Mesothelial cell of epicardium (in vitro differentiated cells): ENCODE measurements at places on chromosomes 6 and 20. TPM values are rescaled to one million over a fixed set of nuclear protein-coding genes. Genes with fewer than 3 reads are reported as not detected.

Gene FGD2
- total RNA-seq = not detected in 3 replicates

Gene BPIFB4
- not detected in 3 replicates for total RNA-seq

DNA sequence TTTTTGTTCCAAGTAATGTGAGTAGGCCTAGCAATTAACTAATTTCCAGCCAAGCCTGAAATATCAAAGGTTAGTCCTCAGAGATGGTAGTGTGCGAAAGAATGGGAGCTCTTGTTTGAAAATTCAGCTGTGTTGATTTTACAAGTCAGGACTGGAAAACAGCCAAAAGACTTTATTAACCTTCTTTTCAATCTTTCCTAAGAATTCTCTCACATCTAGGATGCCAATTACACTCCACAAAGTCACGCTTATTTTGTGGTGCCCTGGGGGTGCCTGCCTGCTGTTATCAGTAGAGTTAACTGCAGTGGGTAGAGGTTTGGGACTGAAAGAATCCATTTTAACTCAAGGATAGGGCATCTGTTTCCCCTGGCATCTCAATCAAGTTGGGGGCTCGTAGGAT is 30.7 kb upstream of the MAP3K4 start:
- H3K27me3 ChIP-seq = peaks cover 2% of the 10 kb centered on the region
- no peak overlapping the region for H3K4me3 ChIP-seq
- H3K4me1 ChIP-seq = peaks cover 11% of the 10 kb centered on the region

- H3K4me1 ChIP-seq = peaks cover 6% of the 10 kb centered on the region
- H3K36me3 ChIP-seq = no peaks in the 10 kb centered on the region
- H3K4me3 ChIP-seq = no peak overlapping the region
- H3K27me3 ChIP-seq = no peaks in the 10 kb centered on the region
These were observed 433.7 kb upstream of the HSF2 start for GRCh38 chr6:121965739-121966138.

DNA sequence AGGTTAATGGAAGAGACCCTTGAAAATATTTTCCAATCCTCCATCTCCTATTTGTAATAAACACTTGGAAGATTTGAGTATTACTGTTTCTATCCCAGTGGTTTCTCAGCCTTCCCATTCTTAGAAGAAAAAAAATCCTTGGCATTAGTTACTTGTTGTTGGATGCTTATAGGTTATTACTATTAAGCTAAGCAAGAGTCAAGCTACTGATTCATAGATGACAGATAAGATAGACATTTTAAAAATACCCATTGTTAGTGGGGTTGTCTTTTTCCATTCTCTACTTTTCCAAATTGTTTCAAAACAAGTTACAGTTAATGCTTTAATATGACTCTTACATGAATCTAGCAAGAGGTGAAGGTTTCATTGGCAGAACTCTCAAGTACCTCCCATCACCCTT is 158.5 kb downstream of the HIVEP2 start:
- H3K4me1 ChIP-seq = no peaks in the 10 kb centered on the region
- no peaks in the 10 kb centered on the region for H3K36me3 ChIP-seq
- no peaks in the 10 kb centered on the region for H3K27me3 ChIP-seq

DNA sequence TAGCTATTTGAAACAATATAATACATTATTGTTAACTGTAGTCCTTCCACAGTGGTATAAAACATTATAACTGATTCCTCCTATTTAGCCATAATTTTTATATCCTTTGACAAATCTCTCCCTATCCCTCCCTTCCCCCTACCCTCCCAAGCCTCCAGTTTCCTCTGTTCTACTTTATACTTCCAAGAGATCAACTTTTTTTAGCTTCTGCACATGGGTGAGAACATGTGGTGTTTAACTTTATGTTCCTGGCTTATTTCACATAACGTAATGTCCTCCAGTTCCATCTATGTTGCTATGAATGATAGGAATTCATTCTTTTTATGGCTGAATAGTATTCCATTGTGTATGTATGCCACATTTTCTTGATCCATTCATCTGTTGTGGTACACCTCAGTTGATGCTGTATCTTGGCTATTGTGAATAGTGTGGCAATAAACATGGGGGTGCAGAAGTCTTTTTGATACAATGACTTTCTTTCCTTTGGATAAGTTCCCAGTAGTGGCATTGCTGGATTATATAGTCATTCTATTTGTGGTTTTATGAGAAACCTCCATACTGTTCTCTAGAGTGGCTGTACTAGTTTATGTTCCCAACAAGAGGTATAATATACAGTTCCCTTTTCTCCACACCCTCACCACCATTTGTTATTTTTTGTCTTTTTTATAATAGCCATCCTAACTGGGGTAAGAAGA is 205.0 kb downstream of the KCNQ5 start:
- H3K27ac ChIP-seq = no peak overlapping the region
- no peaks in the 10 kb centered on the region for H3K4me1 ChIP-seq
- no peaks in the 10 kb centered on the region for H3K27me3 ChIP-seq
- DNase-seq = no peak
- no peaks in the 10 kb centered on the region for H3K36me3 ChIP-seq

DNA sequence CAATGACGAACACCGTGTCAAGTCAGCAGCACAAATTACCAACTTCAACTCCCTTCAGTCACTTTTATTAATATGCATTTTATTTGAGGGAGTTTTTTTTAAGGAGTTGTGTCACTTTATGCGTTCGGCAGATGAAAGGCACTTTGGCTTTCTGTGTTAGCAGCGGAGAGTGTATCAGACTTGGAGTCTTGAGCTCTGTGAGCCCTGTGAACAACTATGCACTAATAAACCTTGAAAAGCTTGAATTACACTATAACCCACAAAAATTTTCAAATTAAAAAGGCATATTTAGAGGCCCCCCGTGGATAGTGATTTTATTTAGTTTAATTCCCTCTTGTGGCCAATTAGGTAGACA is 335.3 kb upstream of the NT5E start:
- H3K4me1 ChIP-seq = peaks cover 9% of the 10 kb centered on the region
- H3K27me3 ChIP-seq = no peaks in the 10 kb centered on the region
- no peaks in the 10 kb centered on the region for H3K36me3 ChIP-seq
- no peak for DNase-seq

- no peak overlapping the region for H3K27ac ChIP-seq
- no peaks in the 10 kb centered on the region for H3K27me3 ChIP-seq
- peaks cover 14% of the 10 kb centered on the region for H3K4me1 ChIP-seq
- H3K36me3 ChIP-seq = no peaks in the 10 kb centered on the region
These were observed 26.1 kb downstream of the CGA start for GRCh38 chr6:87068795-87069194.

Gene TFAP2D
- total RNA-seq = not detected in 3 replicates

Gene SMPD2
- 9.8 to 11.9 TPM (median 10.4 TPM) in 3 replicates for total RNA-seq

GRCh38 chr6:55494411-55494810 is 84.6 kb downstream of the HMGCLL1 start:
- no peaks in the 10 kb centered on the region for H3K27me3 ChIP-seq
- no peak overlapping the region for H3K27ac ChIP-seq
- DNase-seq = no peak
- H3K36me3 ChIP-seq = no peaks in the 10 kb centered on the region

GRCh38 chr20:22815603-22816315 is 219.4 kb upstream of the SSTR4 start:
- DNase-seq = no peak
- peaks cover 36% of the 10 kb centered on the region for H3K27me3 ChIP-seq
- no peak overlapping the region for H3K4me3 ChIP-seq
- H3K27ac ChIP-seq = no peak overlapping the region

GRCh38 chr6:3389390-3390167 is 67.3 kb downstream of the SLC22A23 start:
- peaks cover 7% of the 10 kb centered on the region for H3K4me1 ChIP-seq
- H3K4me3 ChIP-seq = no peak overlapping the region
- no peak for DNase-seq
- H3K27me3 ChIP-seq = no peaks in the 10 kb centered on the region

DNA sequence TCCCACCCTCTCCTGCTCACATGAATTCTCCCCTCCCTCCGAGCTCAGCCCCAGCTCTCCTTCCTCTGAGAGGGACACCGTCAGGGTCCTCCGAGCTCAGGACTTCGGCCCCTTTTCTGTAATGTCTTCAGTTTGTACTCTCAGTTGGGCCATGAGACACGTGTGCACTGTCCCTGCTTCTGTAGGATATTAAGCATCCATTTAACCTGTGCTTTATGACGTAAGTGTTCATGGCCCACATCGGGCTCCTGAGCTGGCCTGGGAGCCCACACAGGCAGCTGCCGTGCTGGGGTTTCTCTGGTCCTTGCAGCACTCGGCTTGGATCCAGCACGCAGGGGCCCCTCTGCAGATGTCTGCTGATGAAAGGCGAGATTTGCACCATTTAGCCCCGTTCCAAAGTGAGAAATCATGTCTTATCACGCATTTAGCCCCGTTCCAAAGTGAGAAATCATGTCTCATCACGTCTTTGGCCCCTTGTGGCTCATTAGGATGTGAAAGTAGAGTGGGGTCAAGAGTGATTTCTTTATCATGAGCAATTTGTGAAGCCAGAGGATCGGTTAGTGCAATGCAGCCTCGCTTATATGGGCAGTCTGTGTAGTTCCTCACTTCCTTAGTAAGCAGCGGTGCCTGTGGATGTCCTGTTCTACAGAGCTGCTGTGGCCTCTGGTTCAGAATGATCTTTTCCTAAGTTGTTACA is 25.3 kb downstream of the DUSP22 start:
- DNase-seq = no peak
- no peak overlapping the region for H3K27ac ChIP-seq
- H3K36me3 ChIP-seq = no peaks in the 10 kb centered on the region
- H3K4me3 ChIP-seq = no peak overlapping the region
- H3K27me3 ChIP-seq = no peaks in the 10 kb centered on the region
- H3K4me1 ChIP-seq = no peaks in the 10 kb centered on the region

DNA sequence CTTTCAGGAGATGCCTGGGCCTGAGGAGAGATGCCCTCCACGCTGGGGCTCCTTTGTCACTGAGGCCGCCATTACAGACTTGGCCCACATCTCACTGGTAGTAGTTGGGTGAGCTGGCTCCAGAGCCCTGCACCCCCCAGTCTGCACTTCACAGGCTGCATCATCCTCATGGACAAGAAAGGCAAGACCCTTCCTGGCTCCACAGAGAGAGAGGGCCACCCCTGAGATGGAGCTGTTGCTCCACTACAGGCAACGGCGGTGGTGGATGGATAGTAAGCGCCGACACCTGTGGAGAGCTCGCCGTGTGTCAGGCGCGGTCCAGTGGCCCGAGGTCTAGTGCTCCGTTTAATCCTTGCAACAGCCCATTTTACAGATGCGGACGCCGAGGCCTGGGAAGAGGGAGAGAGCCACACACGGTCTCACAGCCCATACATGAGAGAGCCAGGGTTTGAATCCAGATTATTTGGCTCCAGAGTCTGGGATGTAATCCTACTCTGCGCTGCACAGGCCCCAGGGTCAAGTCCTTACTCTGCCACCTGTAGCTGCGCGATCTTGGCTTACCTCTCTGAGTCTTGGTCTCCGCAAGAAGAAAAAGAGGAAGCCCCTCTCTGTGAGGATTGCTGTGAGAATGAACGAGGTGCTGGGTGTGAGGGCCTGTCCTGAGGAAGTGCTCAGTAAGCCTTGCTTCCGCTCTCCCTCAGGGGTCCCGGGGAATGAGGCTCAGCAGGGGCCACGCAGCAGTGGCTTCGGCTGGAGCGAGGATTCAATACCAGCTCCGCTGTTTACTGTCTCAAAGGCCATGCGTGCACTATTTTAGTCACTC is 34.5 kb downstream of the SPDEF start:
- no peak overlapping the region for H3K4me3 ChIP-seq
- H3K27ac ChIP-seq = no peak overlapping the region
- no peaks in the 10 kb centered on the region for H3K36me3 ChIP-seq
- peaks cover 5% of the 10 kb centered on the region for H3K27me3 ChIP-seq
- peaks cover 7% of the 10 kb centered on the region for H3K4me1 ChIP-seq

- H3K36me3 ChIP-seq = no peaks in the 10 kb centered on the region
- no peaks in the 10 kb centered on the region for H3K27me3 ChIP-seq
- peak overlapping the region; percentile 95 for H3K27ac ChIP-seq
These were observed 156.2 kb upstream of the JARID2 start for GRCh38 chr6:15089569-15090144.

- H3K27me3 ChIP-seq = no peaks in the 10 kb centered on the region
- H3K4me3 ChIP-seq = no peak overlapping the region
- no peaks in the 10 kb centered on the region for H3K36me3 ChIP-seq
- no peaks in the 10 kb centered on the region for H3K4me1 ChIP-seq
These were observed 128.2 kb upstream of the ADGRB3 start for GRCh38 chr6:68506911-68507310.

Gene ZFP57
- total RNA-seq = 0.11 TPM in 2 of 3 replicates, not detected in the other

- DNase-seq = no peak
- H3K27me3 ChIP-seq = no peaks in the 10 kb centered on the region
- H3K27ac ChIP-seq = peak overlapping the region; percentile 41
- peaks cover 2% of the 10 kb centered on the region for H3K4me1 ChIP-seq
- peaks cover 53% of the 10 kb centered on the region for H3K36me3 ChIP-seq
- no peak overlapping the region for H3K4me3 ChIP-seq
These were observed 9.7 kb downstream of the EIF2S2 start for GRCh38 chr20:34102342-34102741.

- no peak overlapping the region for H3K4me3 ChIP-seq
- no peaks in the 10 kb centered on the region for H3K27me3 ChIP-seq
- peaks cover 3% of the 10 kb centered on the region for H3K36me3 ChIP-seq
- H3K27ac ChIP-seq = no peak overlapping the region
These were observed 1.3 kb upstream of the BLOC1S5 start for GRCh38 chr6:8065519-8065911.

Gene POM121L2
- total RNA-seq = 0.07 TPM in 1 of 3 replicates, not detected in the others

GRCh38 chr6:54009052-54009654 is 102.1 kb upstream of the MLIP start:
- no peaks in the 10 kb centered on the region for H3K36me3 ChIP-seq
- no peaks in the 10 kb centered on the region for H3K27me3 ChIP-seq
- H3K27ac ChIP-seq = no peak overlapping the region

Gene TAGAP
- total RNA-seq = 0.16 to 0.32 TPM (median 0.24 TPM) in 3 replicates

Gene BPIFB2
- total RNA-seq = not detected in 3 replicates

Gene LPA
- total RNA-seq = 0.93 to 2.0 TPM (median 1.3 TPM) in 3 replicates

Gene ZKSCAN8
- 51.7 to 53.1 TPM (median 52.8 TPM) in 3 replicates for total RNA-seq

Gene ZC3H12D
- total RNA-seq = 0.44 to 0.72 TPM (median 0.47 TPM) in 3 replicates

Gene FKBP5
- 7.3 to 7.6 TPM (median 7.3 TPM) in 3 replicates for total RNA-seq

DNA sequence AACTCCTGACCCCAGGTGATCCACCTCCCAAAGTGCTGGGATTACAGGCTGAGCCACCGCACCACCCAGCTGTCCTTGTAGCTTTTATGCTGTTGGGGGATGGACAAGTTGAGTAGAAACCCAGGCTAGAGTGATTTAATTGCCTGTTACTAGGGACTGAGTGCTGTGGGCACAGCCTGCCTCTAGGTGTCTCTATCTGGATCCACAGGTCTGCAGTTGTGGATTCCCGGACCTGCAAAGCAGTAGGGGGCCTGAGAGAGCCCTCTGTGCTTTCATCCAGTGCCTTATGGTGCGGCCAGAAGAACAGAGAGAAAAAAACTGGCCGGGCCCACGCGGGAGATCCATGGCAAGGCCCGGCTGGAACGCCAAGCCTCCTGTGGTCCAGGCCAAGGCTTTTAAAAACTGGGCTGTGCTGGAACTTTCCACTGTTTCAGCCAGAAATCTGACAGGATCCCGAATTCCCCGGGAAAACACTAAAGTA is 5.2 kb downstream of the SIRPA start:
- H3K4me3 ChIP-seq = no peak overlapping the region
- H3K4me1 ChIP-seq = peaks cover 22% of the 10 kb centered on the region
- H3K27ac ChIP-seq = no peak overlapping the region
- DNase-seq = no peak
- no peaks in the 10 kb centered on the region for H3K36me3 ChIP-seq
- peaks cover 18% of the 10 kb centered on the region for H3K27me3 ChIP-seq
